ENCODE measurements at places on chromosomes 7 and 10.

- no peak for DNase-seq
Measured at GRCh38 chr7:97450516-97450915, 281.4 kb upstream of the TAC1 start.

DNA sequence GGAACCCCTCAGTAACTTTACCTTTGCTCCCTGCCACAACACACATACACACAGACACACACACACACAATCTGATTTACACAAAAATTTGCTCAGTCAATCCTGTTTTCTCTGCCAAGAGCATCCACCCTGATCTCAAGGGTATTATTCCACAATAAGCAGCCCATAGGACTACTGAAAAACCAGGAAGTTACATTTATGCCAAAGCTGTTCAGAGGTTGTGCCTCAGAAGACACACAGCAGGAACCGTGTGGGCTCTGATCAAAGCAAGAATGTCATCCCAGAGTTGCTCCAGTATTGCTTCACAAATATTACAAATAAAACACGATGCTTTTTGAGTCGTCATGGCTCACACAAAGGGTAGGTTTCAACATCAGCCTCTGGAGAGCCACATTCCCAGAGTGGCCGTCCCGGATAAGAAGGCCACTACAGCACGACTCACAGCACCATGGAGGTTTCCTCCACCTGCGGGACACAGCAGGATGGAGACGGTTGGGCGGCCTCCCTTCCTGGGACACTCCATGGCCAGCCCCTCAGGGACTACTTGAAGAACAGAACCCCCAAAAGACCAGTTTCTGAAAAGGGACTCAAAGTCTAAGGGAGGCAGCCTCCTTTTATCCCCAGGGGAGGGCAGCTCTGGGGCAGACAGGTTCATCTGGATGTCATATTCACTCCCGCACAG lies 1.6 kb downstream of the AIFM2 start:
- no peak for DNase-seq

DNA sequence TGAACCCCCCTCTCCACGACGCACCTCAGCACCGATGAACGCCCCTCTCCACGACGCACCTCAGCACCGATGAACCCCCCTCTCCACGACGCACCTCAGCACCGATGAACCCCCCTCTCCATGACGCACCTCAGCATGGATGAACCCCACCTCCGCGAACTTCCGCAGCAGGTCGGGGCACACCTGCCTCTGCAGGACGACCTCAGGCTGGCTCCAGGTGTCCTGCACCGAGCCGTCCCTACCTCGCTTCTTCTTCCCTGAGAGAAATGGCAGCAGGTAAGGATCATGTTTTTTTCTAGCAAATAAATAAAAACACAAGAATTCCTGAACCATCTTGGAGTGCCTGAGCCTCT lies 24.1 kb downstream of the CFAP46 start:
- DNase-seq = no peak

GRCh38 chr7:80060218-80060806 lies 74.3 kb upstream of the GNAI1 start:
- no peak for DNase-seq

- no peak for DNase-seq
Measured at GRCh38 chr7:30246392-30246791, 38.0 kb upstream of the ZNRF2 start.

DNA sequence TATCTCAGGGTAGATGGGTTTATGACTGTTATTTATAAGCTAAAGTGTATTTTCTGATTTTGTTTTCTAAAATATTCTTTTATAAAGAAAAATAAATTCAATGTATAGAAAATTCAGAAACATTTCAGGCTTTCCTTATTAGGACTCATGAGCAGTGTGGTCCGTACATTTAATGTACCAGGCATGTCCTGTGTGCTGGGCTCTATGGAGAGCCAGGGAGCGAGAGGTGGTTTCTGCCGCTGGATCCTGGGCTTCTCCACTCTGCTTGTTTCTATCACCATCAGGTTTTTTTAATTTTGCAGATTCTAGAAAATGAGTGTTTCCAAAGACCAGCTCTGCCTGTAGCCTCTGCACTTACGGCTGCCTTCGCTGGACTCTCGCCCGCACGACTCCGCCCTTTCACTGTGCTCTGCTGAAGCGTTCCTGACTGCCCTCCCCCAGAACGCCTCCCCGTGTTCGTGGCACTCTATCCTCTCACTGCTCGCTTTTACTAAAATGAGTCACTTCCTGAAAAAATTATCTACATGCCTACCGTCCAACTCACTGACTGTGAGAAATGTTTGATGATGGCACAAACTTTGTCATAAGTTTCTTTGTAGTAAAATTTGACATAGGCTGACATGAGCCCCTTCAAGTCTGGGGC lies 188.5 kb downstream of the ZMYND11 start:
- peak; percentile 21 for DNase-seq

GRCh38 chr10:16612115-16612980 lies 90.7 kb upstream of the C1QL3 start:
- DNase-seq = no peak

- no peak for DNase-seq
Measured at GRCh38 chr10:111578076-111578475, 501.2 kb downstream of the ADRA2A start.

DNA sequence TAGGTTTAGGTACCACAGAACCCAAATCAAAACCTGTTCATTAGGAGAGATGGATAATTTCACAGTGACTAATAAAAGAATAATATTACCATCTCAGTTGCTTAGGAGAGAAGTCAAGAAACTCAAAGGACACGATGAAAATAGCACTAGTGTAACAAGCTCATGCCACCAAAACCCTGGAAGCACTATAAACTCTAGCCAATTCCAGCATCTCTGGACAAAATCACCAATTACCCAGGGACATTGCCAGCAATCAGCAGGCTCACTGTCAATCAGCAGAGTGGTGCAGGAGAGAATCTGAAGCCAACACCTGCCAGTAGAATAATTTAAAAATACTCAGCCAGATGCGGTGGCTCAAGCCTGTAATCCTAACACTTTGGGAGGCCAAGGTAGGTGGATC lies 88.9 kb downstream of the ARMH3 start:
- DNase-seq = no peak

GRCh38 chr7:112715525-112715924 lies 74.7 kb downstream of the TMEM168 start:
- DNase-seq = no peak

DNA sequence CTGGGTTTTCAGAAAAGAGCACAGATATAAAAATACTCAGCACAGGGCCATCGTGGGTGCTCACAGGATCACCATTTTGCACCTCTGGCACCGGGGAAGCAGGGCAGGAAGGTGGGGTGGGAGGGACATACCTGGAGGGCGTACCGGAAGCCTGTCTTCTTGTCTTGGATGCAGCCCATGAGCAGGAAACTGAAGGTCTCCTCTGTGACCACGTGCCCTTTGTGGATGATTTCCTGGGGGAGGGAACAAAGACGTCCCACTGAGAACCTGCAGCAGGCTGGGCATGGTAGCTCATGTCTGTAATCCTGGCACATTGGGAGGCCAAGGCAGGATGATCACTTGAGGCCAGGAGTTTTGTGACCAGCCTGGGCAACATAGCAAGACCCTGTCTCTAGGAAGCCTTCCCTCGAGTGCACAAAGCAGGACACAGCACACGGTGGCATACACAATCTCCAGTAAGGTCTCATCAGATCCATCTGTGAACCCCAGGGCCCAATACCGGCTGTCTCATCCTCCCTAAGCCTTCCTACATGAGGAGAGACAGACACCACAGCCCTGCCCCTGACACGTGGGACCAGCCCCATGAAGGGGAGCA lies 9.5 kb downstream of the PTCD1 start:
- no peak for DNase-seq

DNA sequence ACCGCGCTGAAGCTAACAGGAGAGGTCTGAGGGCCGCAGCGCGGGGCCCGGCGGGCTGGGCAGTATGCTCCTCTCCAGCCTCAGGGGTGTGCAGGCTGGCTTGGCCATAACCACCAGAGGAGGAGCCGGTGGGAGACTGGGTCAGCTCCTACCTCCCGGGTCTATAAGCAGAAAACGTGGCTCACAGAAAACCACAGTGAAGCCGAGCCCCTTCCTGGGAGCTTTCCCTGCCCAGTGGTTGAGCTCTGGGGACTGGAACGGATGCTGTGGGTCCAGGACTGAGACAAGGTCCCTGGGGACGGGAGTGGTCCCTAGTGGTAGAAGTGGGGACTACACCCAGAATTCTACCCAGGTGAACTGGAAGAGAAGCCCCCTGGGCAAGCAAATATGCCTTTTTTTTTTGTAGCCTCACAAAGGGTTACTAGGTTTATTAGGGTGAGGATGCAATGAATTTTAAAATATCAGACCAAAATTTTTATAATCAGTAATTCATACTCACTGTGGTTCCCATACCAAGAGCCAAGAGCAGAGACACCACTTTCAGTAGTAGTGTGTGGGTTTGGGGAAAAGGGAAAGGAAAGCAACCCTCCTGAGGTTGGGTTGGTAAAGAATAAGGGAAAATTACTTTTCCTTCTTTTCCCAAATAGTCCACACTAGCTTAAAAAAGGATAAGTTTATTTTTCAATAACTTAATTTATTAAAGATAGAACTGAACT lies 67.9 kb upstream of the PRKCQ start:
- peak; percentile 29 for DNase-seq

- no peak for DNase-seq
Measured at GRCh38 chr10:93752761-93753160, 5.0 kb upstream of the LGI1 start.

DNA sequence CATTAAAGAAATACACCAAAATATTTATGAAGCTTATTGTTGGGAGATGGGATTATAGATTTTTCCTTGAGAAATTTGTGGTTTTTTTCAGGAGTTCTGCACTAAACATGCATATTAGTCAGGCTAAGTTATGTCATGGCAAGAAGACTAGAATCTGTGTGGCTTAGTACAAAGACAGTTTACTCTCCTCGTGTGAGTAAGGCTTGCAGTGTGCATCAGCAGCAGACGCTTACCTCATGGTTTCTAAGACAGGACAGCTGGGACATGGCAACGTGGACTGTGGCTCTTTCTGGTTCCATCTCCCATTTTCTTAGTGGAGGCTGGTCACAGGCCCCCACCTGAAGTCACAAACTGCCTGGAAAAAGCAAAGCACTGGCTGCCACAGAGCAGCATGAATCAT lies 429.6 kb upstream of the VSTM2A start:
- DNase-seq = no peak

DNA sequence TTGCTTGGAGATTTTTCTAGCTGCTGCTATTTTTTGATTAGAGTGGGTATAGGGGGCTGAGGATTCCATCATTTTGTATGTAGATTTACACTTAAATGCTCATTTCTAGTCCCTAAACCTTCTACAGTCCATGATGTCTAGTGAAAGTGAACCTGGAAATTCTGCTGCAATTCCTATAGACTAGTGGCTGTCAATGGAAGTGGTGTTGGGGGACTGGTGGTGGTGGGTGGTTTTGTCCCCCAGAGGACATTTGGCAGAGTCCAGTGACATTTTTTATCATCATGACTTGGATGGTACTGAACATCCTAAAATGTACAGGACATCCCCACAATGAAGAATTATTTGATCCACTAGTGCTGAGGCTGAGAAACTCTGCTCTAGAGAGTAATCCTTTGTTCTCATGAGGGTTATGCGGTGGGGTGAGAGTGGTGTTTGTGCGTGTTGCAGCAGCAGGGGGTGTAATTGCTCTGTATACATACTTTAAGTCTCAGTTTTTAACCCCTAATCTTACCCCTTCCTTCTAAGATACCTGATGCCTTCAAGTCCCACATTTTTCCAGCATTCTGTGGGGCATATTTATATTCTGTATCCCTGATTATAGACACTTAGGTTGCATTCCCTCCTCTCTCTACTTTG lies 35.0 kb downstream of the KIF11 start:
- DNase-seq = no peak

DNA sequence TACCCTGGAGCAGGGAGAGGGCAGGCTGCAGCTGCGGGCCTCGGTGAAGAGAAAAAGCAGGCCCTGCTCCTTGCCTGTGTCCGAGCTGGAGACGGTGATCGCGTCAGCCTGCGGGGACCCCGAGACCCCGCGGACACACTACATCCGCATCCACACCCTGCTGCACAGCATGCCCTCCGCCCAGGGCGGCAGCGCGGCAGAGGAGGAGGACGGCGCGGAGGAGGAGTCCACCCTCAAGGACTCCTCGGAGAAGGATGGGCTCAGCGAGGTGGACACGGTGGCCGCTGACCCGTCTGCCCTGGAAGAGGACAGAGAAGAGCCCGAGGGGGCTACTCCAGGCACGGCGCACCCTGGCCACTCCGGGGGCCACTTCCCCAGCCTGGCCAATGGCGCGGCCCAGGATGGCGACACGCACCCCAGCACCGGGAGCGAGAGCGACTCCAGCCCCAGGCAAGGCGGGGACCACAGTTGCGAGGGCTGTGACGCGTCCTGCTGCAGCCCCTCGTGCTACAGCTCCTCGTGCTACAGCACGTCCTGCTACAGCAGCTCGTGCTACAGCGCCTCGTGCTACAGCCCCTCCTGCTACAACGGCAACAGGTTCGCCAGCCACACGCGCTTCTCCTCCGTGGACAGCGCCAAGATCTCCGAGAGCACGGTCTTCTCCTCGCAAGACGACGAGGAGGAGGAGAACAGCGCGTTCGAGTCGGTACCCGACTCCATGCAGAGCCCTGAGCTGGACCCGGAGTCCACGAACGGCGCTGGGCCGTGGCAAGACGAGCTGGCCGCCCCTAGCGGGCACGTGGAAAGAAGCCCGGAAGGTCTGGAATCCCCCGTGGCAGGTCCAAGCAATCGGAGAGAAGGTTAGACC lies 138.0 kb upstream of the STK17A start:
- DNase-seq = no peak

GRCh38 chr10:131657318-131657984 lies 243.4 kb upstream of the PPP2R2D start:
- no peak for DNase-seq

GRCh38 chr7:33612442-33612841 lies 292.9 kb upstream of the BMPER start:
- no peak for DNase-seq

- no peak for DNase-seq
Measured at GRCh38 chr7:101690061-101690460, 61.0 kb upstream of the MYL10 start.

- DNase-seq = no peak
Measured at GRCh38 chr7:135602304-135602703, 44.6 kb downstream of the NUP205 start.

DNA sequence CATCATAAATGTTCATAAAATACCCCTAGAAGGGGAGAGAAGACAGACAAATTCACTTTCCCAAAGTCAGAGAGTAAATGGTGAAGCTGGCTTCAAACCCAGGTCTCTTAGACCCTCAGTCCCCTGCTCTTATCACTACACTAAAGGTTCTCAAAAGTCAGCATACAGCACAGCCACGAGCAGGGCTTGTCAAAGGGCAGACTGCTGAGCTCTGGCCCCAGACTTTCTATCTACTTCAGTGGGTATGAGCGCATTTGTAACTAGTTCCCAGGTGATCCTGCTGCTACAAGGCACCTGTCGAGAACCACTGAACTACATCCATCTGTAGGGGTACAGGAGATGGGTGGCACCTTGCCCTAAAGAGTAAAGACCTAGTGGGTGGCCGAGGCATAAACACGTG lies 91.5 kb downstream of the SORBS1 start:
- DNase-seq = no peak

- DNase-seq = no peak
Measured at GRCh38 chr7:116653204-116653603, 18.8 kb upstream of the MET start.

All from T-helper 22 cell (primary cell).